ENCODE measurements at places on chromosomes 16 and 17.

GRCh38 chr17:44093231-44093900 lies 22.8 kb downstream of the G6PC3 start:
- DNase-seq: no peak

GRCh38 chr17:55343900-55344513 lies 77.6 kb downstream of the MMD start:
- no peak for DNase-seq

- peak; percentile 90 for DNase-seq
These were observed 331 bp upstream of the CCDC92B start for GRCh38 chr17:2749784-2750181.

DNA sequence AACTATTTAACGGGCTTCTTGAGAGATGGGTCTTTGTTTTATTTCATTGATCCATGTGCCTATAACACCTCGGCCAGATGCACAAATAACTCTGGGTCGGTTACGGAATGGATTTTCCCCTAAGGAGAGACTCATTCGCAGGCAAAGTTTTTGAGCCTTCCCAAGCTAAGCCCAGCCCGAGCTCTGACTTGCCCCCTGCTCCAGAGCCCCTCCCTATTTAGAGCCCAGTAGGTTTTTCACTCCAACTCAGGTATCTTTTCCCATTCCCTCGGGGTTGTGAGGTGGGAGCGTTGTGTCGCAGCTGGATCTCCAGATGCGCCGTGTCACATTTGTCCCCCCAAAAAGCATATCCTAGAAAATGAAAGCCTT lies 812 bp upstream of the MYOCD start:
- no peak for DNase-seq

GRCh38 chr17:33871720-33872540 lies 383.2 kb upstream of the CCL2 start:
- DNase-seq: no peak

DNA sequence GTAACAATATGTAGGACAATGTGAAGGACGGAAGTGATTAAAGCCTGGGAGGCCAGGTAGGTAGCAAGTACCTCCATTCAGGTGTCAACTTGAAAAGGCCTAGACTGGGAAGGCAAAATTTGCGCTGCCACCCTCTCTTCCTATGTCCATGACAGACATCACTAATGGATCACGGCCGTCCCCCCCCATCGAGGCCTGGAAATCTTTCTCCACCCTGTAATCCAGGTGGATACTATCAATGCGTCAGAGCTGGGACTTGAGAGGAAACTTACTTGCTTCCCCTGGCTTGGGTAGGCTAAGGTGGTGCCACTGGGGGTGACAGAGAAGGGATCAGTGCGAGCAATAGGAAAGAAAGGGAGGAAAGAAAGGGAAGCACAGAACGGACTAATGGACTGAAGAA lies 156.1 kb downstream of the SALL1 start:
- no peak for DNase-seq

DNA sequence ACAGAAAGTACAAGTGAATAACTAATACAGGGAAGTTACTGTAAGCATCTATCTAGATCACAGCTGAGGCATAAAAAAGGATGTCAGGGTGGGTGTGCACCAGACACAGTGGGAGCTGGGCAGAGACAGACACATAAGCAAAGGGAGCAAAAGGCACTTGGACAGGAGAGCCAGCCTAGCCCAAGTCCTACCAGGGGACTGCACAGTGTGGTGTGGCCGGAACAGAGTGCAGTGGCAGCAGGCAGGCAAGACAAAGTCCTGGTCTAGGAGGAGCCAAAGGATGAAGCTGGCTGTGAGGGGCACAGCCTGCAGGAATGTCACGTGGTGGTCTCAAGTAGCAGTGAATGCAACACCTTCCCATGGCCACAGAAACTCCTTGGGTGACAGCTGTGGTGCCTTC lies 21.9 kb downstream of the RAD51D start:
- DNase-seq: no peak

- DNase-seq: peak; percentile 28
These were observed 40.9 kb upstream of the MEOX1 start for GRCh38 chr17:43702637-43703036.

GRCh38 chr16:87138316-87138715 lies 178.9 kb downstream of the C16orf95 start:
- no peak for DNase-seq

DNA sequence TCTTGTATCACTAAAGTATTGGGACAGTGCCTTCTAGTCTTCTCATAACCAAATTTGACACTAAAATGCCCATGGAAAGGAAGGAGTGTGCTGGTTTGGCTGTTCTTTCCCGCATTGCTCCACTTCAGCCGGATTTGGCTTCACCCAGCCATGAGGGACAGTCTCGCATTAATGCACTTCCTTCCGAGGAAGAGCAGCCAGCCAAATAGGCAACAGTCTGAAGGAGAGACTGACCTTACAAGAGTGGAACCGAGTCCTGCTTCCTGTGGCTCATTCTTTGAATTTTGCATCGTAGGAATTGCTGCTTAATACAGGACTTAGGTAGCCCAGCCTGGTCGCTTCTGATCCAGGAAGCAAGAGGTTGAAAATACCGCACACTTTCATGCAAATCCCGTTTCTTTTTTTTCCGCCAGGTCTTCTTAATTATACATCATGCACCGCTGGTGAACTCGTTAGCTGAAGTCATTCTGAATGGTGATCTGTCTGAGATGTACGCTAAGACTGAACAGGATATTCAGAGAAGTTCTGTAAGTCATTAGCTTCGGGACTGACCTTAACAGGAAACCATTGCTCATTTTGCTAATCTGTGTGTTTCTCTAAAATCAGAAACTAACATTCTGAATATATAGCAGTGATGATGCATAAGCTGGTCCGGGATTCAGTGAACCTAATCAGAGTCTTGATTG lies 38.2 kb downstream of the CLEC16A start:
- no peak for DNase-seq

- DNase-seq: no peak
These were observed 13.3 kb upstream of the SPOP start for GRCh38 chr17:49691086-49691676.

- peak; percentile 48 for DNase-seq
These were observed 3.5 kb downstream of the CNTNAP1 start for GRCh38 chr17:42685831-42686230.

DNA sequence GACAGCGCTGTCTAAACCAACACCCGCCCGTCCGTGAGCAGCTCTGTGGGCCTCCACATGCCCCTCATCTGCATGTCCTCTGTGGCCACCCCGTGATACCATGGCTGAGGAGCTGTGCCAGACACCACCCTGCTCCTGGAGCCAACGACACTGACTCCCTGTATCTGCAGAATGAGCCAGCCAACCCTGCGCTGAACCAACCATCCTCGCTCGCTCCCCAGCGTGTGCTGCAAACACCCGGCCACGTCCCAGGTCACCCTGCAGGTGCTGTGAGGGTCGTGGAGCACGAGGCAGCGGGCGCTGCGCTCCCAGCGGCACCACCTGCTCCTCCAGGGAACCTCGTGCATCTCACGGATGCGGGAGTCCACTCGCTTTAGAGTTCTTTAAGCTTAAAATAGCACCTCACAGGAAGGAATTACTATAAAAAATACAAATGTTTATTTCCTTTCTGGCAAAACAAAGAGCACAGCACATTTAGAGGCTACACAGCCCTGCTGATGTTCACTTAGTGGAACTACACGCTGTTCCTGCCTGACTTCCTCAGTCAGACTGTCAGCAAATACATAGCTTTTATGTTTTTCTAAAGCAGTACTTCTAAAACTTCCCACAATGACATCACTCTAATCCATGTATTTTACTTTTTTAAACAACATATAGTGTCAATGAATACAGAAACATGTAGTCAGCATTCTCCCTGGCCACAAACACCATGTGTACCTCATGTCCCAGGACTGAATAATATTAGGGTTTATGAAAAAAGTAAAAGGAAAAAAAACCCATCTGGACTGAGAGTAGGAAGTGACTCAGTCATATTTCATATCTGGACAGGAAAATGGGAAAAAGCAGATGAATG lies 43.5 kb downstream of the MAP1LC3B start:
- DNase-seq: no peak

GRCh38 chr16:66959704-66960161 lies 1.3 kb upstream of the CES3 start:
- no peak for DNase-seq

DNA sequence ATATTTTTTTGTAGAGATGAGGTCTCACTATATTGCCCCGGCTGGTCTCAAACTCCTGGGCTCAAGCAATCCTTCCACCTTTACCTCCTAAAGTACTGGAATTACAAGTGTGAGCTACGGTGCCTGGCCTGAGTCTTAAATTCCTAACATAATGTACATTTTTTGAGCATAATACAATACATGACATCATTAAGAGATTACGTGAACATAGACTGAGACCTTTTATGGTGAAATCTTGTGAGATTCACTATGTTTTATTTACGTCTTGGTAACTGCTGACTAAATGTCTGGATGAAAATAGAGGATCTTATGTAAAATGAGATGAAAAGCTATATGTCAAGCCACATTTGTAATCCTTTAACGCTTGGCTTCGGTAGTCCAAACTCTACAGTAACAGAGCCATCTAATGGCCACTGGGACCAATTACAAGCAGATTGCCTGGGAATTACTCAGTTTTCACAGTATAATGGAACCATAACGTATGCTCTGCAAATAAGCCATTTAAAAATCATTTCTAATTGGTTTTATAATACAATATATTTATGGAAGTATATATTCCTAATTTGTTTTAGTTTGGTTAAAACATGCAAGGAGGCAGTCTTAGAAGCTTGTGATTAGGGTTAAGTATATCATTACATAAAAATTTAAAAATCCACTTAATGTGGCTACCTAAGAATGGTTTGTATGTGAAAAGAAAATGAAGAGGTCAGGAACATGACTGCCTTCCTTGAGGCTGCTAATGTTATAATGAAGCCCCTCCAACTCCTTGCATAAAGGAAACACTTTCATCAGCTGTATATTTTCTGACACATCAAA lies 8.1 kb upstream of the EFCAB13 start:
- peak; percentile 86 for DNase-seq

DNA sequence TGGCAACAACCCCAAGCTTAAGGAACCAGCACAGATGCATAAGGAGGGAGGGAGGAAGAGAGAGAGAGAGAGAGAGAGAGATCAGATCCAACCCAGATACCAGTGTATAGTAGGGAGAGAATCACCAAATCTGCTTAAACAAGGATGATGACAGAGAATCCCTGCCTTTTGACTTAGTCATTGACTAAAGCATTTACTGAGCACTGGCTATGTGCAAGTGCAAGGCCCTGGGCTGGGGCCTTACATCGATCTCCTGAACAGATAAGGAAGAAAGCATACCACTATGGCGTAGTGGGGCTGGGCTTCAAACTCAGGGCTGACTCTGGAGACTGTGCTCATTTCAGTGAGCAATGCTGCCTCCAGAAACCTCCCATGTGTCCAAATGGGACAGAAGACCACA lies 15.8 kb downstream of the TSNAXIP1 start:
- no peak for DNase-seq

DNA sequence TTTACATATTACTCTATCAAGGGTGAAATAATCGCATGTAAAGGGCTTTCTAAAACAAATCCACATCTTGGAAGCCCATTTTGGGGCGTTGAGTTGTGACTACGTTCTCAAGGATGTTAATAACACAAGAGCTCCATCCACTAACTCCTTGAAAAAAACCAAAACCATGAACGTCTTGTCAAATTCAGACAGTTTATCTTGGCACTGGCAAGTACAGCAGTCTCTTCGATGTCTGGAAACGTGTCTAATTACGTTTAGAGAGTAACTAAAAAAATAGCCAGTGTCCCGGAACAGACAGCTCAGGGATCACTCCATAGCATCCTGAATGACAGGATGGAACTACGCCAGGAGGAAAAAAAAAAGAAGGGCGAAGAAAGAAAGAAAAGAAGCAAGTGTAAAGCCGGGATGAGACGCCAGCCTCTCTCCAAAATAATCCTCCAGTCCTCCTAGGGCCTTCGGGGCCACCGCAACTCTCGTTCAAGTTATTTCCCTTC lies 954 bp downstream of the MYO1D start:
- DNase-seq: no peak

- DNase-seq: peak; percentile 71
These were observed 103.6 kb downstream of the PRKCA start for GRCh38 chr17:66405836-66406677.
